WTC11 (cell line): ENCODE measurements at places on chromosomes 13 and 19.
A peak's percentile ranks its signal among the peaks of the same experiment; 100 is the strongest.

GRCh38 chr13:111402441-111402840 lies 82.0 kb downstream of the TEX29 start:
- no peak for DNase-seq

- DNase-seq, result no peak
Observed at GRCh38 chr13:43356567-43356966, 333.2 kb downstream of the DNAJC15 start.

DNA sequence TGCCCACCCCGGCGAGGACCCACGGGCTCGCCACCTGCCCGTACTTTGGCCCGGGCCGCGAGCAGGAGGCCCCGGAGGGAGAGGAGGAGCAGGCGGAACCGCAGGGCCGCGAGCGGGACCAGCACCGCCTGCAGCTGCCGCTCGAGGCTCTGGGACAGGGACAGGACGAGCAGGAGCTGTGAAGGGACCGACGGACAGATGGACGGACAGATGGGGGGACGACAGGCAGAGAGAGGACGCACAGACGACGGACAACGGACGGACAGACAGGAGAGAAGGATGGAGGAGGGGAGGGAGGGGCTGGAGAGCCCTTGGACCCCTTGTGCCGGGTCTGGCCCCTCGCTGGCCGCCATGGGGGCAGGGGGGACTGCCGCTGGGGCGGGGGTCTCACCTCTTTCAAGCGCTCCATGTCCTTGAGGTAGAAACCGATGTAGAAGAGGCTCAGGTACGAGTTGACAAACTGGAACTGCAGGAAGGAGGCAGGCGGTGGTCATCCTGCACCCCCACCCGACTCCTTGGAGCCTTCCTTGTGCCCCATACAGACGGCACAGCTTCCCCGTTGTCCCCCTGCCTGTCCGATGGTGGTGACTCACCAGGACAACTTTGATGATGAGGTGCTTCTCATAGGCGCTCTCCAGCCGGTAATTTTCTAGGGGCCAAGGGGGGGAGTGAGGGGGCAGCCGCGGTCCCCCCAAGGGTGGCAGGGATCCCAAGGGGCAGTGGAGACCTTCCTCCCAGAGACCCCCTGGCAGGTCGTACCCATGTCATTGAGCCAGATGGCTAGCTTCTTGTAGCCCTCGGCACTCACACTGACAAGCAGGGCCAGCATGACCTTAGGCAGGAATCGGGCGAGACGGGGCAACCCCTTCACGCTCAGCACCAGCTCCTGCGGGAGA lies 5.0 kb downstream of the ANO8 start:
- DNase-seq, result no peak

DNA sequence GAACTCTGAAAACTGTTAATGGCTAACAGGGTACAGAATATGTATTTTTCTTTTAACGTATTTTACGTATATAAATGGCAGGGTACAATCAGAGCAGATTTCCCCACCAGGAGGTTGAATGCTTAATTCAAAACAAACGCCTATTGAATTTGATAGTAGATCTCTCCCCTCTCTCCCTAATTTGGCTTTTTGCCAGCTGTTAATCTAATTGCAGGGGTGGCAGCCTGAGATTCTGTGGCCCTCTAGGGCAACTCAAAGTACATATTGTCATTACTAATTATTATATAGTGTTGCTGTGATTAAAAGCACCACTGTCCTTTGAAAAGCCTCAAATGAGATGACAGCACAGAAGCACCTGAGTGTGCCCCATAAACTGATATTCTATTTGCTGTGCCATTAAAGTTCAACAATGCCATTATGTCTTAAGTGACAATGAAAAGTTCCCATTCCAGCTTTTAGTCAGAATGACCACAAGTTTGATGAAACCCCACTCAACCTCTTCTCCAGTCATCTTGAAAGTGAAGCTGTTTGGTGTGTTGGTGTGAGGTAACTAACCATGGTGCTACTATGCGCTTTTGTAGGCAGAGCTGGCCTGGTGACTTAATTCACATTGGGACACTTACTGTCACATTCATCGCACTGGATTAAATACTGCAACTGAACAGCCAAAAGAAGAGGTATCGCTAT lies 351.4 kb downstream of the KCNRG start:
- DNase-seq, result no peak

- peak; percentile 22 for DNase-seq
Observed at GRCh38 chr13:40087091-40088002, 431.9 kb downstream of the COG6 start.

DNA sequence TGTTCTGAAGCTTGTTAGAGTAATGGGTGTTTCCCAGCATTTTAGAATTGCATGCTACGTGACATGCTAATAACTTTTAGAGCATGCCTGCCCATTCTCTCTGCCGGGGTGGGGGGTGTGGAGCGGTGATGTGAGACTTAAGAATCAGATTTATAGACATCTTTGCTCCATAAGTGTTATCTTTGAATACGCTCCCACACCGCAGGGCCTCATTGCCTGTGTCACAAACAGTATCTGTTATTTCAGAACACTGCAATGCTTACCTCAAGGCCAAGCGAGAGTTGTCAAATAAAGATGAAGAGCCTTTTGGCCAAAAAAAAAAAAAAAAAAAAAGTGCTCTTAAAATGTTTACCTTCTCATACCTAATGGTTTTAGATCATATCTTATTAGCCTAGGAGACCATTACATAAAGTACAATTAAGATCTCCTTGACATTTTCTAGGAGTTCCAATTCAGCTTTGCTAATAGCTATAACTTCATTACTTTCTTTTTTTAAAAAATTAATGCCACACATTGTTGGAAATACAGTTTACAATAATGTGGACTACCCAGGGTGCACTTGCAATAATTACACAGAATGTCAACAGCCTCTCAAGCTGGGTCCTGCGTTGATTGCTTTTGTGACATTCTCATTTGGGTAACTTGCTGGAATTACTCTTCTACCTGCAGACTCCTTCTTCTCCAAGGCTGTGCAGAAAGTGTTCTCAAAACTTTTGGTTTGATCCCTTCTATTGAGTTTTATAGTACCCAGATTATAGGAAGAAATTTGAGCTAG lies 525.3 kb downstream of the KLF12 start:
- no peak for DNase-seq

GRCh38 chr13:52454459-52454819 lies 839 bp upstream of the CKAP2 start:
- DNase-seq, result no peak

DNA sequence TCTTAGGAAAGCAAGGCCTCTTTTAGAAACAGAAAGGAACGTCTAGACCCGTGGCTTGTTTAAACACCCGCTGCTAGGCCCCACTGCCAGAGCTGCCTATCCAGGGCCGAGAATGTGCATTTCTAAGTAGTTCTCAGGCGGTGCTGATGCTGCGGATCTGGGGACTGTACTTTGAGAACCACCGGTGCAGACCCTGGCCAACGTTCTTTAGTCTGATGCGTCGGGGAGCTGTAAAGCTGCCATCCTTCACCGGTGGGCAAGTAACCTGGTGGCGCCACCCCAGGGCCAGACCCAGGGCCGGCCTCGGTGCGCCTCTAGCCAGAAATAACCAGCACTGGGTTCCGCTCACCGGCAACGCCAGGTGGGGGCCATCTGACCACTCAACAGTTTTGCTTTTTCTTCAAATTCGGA lies 47.1 kb downstream of the TGDS start:
- DNase-seq, result peak; percentile 73
